ENCODE measurements at places on chromosomes 4 and X.

- no peak for DNase-seq
These were observed 166.8 kb downstream of the STIM2 start for GRCh38 chr4:27027428-27027827.

- DNase-seq, result no peak
These were observed 615.4 kb upstream of the ZFP42 start for GRCh38 chr4:187380181-187380581.

- no peak for DNase-seq
These were observed 56.5 kb downstream of the NSD2 start for GRCh38 chr4:1927675-1928074.

GRCh38 chr4:8182858-8183725 is 16.0 kb upstream of the SH3TC1 start:
- DNase-seq, result peak; percentile 88

DNA sequence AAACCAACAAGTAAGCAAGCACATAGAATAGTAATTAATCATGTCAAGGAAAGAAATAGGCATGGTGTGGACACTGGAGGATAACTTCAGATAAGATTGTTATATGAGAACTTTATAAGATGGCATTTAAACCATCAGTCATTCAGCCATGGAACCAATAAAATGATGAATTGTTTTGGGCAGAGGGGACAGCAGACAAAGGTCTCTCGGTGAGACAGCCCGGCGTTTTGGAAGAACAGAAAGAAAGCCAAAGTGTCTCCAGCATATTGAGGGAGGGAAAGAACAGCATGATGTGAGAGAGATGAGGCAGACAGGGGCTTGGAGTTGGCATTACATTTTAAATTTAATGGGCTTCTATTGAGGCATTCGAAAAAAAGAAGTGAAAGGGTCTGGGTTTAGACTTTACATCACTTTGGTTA is 883 bp upstream of the PPM1K start:
- no peak for DNase-seq

DNA sequence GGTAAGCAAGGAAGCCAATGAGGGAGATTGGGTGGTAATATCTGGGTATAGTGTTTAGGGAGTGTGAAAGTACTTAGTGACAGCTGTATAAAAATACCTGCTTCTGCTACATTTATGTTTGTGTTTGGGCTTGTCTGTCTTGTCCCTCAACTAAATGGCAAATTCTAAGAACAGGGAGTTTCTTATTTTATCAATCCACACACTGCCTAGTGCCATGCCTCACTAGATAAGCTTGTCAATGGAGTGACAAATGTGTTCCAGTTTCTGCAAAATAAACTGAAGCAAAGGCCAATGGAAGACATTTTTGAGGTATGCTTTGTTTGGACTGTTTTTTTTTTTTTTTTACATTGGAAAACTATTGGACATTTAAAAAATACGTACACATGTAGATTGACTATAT is 418.0 kb downstream of the SH2D1A start:
- no peak for DNase-seq

- no peak for DNase-seq
These were observed 215.3 kb upstream of the CXorf66 start for GRCh38 chrX:140180585-140180984.

- DNase-seq, result no peak
These were observed 32.4 kb downstream of the KLHL8 start for GRCh38 chr4:87188048-87188447.

DNA sequence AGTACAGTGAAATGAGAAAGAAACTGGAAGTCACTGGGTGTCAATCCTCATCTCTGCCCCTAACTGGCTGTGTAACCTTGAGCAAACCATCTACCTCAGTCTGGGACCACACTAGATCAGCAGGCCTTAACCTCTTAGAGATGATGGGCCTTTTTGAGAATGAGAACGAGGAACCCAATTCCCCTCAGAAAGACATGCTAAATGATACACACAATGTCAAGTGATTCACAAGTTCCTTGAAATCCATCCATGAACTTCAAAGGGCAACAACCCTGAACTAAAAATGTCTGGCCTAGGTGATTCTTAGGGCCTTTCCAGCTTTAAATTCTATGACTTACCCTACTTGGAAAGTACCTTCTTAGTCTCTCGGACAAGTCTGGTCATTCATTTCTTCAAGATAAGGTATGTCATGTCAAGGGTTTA is 47.4 kb downstream of the ACSL4 start:
- DNase-seq, result no peak

DNA sequence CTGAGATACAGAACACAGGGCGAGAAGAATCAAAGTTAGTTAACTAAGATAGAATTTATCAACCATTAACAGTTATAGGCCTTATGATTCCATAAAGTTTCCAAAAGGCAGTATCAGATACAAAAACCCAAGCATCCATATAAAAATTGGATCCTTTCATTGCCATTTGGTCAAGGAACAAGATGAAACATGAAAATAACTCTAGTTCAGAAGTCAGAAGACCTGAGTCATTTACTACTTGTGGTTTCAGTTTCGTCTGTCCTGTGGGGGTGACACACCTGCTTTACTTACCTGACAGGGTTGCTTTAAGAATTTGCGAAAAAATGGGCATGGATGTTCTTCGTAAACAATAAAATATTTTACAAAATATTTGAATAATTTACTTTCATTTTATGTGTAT is 130.8 kb downstream of the ANAPC10 start:
- no peak for DNase-seq

- DNase-seq, result no peak
These were observed 21.4 kb upstream of the ANXA10 start for GRCh38 chr4:168070903-168071302.

GRCh38 chr4:40688446-40689095 is 58.9 kb upstream of the RBM47 start:
- DNase-seq, result no peak

GRCh38 chr4:87100168-87100567 is 120.2 kb downstream of the KLHL8 start:
- DNase-seq, result no peak

GRCh38 chr4:10285028-10285427 is 168.4 kb upstream of the WDR1 start:
- no peak for DNase-seq

All from Right ventricle myocardium inferior (tissue), 1 donor.